ENCODE measurements at places on chromosomes 7 and 10.

- no peak for DNase-seq
Measured at GRCh38 chr7:20113427-20114027, 103.7 kb downstream of the MACC1 start.

GRCh38 chr10:61262486-61263261 lies 190.5 kb downstream of the TMEM26 start:
- DNase-seq: no peak

- no peak for DNase-seq
Measured at GRCh38 chr10:44830022-44830421, 81.1 kb upstream of the TMEM72 start.

- DNase-seq: no peak
Measured at GRCh38 chr7:112997831-112998230, 88.8 kb downstream of the GPR85 start.

DNA sequence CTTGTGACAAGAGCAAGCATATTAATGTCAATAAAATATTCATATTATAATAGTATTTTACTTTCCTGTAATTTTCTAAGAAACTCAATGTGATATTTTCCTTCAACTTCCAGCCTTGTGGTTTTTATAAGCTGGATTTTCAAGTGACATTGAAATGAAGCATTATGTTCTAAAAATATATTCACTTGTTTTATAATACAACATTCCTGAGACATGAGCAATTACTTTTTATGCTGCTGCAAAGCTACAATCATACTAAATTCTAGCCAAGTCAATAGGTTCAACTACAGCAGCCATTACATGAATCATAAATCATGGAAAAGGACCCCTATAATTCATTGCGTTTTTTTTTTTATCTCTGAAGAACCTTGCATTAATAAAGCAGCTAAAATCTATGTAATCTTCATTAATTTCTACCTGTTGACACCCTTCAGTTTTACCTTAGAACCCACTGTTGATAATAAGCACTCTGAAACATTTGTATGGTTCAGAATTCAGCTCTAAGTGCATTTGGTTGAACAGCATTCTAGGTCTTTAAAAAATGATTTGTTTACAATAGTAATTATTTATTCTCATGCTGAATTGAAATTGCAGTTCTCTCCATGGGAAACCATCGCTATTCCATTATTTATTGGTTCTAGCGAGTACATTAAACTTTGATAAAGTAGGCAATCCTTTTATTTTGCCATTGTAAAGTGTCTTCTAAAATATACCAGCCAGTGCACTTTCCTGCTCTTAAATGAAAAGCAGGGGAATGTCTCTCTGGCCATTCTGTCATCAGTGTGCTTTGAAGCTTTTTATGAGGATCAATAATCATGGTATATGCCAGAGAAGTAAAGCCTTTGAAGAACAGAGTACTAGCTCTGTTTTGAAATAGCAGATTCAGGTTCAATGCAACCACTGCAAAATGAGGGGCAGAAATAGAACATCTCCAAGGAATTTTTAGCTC lies 132.6 kb downstream of the GNAT3 start:
- peak; percentile 77 for DNase-seq

GRCh38 chr7:17016402-17017010 lies 134.7 kb upstream of the AGR3 start:
- no peak for DNase-seq

DNA sequence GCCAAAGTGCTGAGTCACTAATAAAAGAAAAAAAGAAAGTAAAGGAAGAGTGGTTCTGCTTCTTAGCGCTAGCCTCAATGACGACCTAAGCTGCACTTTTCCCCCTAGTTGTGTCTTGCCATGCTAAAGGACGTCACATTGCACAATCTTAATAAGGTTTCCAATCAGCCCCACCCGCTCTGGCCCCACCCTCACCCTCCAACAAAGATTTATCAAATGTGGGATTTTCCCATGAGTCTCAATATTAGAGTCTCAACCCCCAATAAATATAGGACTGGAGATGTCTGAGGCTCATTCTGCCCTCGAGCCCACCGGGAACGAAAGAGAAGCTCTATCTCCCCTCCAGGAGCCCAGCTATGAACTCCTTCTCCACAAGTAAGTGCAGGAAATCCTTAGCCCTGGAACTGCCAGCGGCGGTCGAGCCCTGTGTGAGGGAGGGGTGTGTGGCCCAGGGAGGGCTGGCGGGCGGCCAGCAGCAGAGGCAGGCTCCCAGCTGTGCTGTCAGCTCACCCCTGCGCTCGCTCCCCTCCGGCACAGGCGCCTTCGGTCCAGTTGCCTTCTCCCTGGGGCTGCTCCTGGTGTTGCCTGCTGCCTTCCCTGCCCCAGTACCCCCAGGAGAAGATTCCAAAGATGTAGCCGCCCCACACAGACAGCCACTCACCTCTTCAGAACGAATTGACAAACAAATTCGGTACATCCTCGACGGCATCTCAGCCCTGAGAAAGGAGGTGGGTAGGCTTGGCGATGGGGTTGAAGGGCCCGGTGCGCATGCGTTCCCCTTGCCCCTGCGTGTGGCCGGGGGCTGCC lies at the start of gene IL6:
IL6 (plus strand) TSS at position 294 of the 807 bp plus-strand sequence; CDS start at position 357, 63 bp downstream.
- DNase-seq: no peak

GRCh38 chr7:79453558-79454360 lies at the start of gene MAGI2:
TSS of gene MAGI2 (minus strand) at chr7:79453667. CDS start at chr7:79453320, 347 bp downstream.
- DNase-seq: no peak

DNA sequence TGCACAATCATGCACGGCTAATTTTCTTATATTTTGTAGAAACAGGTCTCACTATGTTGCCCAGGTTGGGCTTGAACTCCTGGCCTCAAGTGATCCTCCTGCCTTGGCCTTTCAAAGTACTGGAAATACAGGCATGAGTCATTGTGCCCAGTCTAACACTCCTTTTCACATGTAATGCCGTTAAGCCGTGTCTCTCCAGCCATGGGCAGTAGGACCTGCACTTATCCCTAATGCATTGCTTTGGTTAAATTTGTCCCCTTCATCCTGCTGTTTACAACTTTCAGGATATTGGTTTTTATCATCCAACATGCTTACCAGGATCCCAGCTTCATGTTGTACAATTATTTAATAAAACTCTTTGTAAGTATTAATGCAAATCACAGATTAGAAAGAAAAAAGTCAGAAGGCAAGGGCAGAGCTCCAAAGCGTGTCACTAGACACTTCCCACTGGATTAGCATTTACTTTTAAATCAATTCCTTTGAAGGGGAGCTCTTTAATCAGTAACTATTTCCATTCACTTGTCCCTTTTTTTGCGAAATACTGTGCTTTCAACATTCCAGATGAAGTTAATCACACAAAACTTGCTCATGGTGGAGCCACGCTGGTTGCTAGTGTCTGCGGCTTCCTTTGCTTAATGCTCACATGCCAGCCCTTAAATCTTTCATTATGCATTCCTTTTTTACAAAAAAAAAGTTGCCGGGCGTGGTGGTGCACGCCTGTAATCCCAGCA lies 256.0 kb upstream of the AUTS2 start:
- DNase-seq: no peak

GRCh38 chr7:10257438-10257837 lies 716.2 kb upstream of the PHF14 start:
- no peak for DNase-seq

GRCh38 chr10:32379318-32379949 lies 32.5 kb upstream of the EPC1 start:
- peak; percentile 66 for DNase-seq

DNA sequence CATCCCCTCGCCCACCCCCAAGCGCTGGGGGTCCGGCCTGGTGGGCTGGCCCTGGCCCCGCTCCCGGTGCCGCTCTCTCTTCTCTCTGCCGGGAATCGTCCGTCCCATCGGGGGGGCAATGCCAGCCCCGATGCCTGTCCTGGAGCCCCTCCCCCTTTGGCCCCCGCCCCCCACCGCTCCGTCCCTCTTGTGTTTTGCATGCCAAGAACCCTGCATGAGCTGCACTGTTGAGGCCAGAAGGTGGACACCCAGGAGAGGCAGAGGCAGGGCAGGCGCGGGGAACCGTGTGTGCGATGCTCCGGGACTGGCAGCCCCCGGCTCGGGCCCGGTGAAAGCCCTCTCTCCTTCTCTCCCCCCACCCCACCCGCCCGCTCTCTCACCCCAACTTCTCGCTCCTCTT lies 22.1 kb upstream of the HSPB1 start:
- DNase-seq: no peak

DNA sequence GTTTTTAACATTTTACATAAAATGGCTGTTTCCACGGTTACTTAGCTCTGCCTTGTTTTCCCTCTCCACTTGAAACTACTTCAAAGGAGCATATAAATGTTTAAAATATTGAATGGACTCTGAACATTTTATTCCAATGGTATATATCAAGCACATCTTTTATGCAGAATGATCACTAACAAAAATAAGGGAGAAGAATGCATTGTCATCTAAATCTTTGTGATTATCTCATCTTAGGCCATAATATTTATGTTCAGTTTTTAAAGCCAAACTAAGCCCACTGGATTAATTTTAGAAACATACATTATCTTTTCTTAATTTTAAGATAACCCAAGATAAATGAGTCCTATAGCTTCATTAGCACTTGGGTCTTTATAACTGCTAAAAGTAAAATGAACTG lies 13.4 kb upstream of the EBLN1 start:
- DNase-seq: no peak

DNA sequence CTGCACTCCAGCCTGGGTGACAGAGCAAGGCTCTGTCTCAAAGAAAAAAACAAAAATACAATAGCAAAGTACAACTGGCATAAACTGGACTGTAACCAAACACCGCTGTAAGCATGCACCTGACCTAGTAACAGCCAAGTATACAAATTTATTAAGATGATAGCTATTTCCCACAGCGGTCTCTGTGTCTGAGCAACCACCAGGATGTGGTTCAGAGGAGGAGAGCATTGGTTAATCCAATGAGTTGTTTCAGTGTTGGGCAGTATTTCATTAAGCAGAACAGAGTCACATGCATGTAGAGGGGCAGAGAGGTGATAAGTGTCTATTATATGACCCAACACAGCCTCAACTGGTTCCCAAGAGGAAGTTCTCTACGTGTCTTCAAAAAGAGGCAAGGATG lies 4.0 kb downstream of the SLC16A12 start:
- DNase-seq: no peak

GRCh38 chr10:80760914-80761371 lies 223.2 kb downstream of the SH2D4B start:
- DNase-seq: no peak

- DNase-seq: no peak
Measured at GRCh38 chr10:14456218-14456869, 125.6 kb upstream of the FRMD4A start.

DNA sequence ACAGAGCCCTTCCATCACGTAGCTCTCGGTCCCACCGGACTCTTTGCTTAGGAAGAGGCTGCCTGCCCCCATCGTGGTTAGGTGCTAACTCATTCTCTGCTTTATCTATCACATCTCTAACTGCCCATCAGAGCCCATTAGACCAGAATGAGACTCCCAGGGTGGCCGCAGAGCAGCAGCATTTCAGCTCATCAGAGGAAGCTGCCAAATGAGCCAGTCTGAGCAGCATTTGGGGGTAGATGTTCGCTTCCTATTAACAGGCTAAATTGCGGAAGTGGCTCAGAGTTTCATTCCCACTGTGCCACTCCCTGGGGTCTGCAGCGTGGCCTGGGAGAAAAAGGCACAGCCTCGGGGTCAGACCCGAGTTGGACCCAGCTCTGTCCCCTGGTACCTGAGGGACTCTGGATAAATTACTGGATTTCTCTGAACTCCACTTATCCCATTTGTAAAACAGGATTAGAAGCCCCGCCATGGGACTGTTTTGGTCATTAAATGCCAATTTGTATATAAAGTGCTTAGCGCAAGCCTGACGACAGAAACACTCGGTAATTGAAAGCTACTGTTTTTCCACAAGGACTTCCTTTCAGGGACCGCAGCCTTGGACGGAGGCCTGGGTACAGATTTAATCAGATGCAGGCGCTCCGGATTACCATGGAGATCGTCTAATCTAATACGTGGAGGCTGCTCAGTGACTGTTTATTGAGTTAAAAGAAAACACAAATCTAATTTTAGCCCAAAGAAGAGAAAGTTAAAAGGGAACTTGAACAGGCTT lies 73.8 kb upstream of the PRLHR start:
- peak; percentile 0 for DNase-seq

DNA sequence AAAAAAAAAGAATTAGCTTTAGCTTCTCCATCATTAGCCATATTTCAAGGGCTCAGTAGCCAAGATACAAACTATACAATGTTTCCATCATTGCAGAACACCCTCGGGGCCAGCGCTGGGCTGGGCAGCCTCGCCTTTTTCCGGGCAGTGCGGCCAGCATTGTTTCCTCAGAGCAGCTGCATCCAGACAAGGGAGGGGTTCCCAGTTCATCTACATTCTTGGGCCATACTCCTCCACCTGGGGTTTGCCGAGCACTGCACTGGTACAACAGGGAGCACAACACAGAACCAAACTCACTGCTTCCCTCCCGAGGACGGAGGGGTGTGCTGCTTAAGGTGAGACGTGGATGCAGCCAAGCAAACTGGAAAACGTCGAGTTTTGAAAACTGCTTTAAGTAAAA lies 2.4 kb upstream of the PKD1L1 start:
- no peak for DNase-seq

DNA sequence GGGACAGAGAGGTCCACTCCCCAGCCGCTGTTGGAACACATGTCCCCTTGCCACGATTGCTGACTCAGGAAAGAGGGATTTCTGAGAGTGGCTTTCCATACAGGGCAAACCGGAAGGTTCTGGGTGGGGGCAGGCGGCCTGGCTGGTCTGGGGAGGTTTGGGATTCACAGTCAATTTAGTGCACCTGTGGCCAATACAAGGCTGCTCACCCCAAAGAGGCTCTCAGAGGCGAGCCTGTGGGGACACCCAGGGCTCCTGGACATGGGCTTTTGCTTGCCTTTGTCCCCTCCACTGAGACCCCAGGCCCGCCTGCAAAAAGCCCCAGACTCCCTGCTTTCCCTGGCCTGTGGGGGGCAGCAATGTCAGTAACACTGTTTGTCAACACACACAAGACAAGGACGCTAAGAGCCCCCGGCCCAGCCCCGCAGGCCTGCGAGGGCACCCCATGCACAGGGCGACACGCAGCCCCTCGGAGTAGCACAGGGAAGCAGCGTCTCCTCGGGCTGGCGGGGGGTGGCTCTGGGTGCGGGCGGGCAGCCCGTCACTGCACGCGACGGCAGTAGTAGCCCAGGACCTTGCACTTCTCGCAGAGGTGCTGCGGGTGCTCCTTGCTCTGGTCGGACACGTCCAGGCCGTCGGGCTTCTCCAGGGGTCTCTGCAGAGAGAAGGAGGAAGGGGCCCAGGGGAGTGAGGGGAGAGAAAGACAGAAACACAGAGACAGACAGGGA lies 38.7 kb downstream of the PPIF start:
- DNase-seq: no peak

GRCh38 chr7:73841689-73842066 lies 638 bp downstream of the METTL27 start:
- no peak for DNase-seq

GRCh38 chr7:100093925-100094486 lies 5.2 kb downstream of the COPS6 start:
- DNase-seq: no peak

GRCh38 chr7:105788356-105788755 lies 88.0 kb downstream of the ATXN7L1 start:
- DNase-seq: no peak

GRCh38 chr10:19290770-19291169 lies 242.2 kb downstream of the MALRD1 start:
- DNase-seq: no peak

GRCh38 chr7:150978126-150978789 lies at the start of gene KCNH2:
TSS of gene KCNH2 (minus strand) at chr7:150978321. CDS start at chr7:150977913, 408 bp downstream.
- peak; percentile 39 for DNase-seq

- no peak for DNase-seq
Measured at GRCh38 chr7:51290702-51291540, 25.7 kb downstream of the COBL start.
